ENCODE measurements at places on chromosomes 1 and 21.
A peak's percentile ranks its signal among the peaks of the same experiment; 100 is the strongest.

GRCh38 chr1:201886103-201886885, 2.4 kb upstream of the SHISA4 start:
- DNase-seq: no peak

DNA sequence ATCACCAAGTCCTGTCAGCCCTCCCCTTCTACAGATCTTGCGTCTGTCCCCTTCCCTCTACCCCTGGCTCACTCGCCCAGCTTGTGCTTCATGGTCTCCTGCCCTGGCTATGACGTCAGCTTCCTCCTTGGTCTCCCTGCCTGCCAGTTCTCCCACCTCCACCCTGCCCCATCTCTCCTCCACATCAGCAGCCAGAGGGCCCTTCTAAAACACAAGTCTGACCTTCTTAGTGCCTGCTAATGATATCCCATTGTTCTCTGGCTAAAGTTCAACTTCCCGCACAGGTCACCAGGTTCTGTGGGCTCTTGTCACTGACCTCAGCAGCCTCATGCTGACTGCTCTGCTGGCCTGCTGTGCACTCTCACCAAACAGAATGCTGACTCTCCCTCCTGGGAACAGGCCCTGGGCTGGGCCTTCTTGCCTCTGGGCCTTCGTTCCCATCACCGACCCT, 24.7 kb upstream of the MYCL start:
- DNase-seq: no peak

- DNase-seq: no peak
Measured at GRCh38 chr1:102872526-102872925, 235.8 kb downstream of the COL11A1 start.

DNA sequence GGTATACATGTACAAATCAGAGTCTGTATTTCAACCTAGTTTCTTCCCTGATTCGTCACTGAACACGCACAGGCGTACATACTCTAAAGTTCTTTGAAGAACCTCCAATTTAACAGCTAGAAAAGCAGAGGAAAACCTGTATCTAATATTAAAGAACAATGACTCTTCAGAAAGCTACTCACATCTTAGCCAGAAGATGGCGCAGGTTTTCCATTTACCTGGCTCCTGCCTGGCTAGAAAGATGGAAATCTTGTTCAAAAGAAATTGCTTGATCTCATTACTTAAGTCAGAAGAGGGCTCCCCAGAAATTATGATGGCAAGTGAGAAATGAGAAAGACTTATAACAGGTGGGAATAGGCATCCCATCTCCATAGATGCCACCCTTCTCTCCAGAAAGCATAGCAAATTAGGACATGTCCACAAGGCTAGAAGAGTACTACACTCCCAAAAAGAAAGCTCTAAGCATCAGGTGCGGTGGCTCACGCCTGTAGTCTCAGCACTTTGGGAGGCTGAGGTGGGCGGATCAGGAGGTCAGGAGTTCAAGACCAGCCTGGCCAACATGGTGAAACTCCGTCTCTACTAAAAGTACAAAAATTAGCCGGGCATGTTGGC, 19.0 kb upstream of the L1TD1 start:
- DNase-seq: peak; percentile 49

DNA sequence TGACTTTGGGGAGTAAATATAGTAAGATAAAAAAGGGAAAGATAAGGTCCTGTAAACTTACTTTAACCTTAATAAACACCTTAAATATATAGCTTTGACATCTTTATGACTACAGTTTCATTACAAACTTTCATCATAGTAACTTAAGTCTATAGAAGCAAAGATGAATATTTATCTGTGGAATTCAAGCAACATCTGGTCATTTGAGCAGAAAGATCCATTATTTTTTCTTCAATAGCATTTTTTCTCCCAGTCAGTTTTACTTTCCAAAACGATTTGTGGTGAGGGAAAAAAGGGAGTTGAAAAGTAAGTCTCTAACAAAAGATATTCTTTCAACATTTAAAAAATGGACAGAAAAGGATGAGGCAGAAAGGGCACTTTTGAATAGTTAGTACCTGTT, 69.0 kb downstream of the HMCN1 start:
- no peak for DNase-seq

DNA sequence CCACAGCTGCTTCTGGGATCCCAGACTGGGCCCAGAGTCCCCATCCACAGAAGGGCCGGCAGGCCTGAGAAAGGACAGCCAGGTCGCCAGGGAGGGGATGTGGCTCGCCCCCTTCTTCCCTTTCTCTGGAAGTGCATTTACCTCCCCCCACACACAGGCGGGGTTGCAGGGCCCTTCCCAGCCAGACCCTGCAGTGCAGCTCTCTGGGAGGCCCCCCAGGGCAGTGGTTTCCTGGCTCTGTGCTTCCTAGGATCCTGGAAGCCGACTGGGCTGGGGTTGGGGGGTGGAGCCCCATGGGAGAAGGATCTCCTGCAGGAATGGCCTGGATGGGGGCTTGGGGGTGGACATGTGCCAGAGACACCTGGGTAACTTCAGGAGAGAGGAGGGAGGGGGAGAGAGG, 4.2 kb upstream of the COL6A1 start:
- DNase-seq: no peak

GRCh38 chr1:55143684-55144083, 71.5 kb downstream of the USP24 start:
- DNase-seq: no peak

GRCh38 chr21:35663856-35664606, 396.3 kb downstream of the SETD4 start:
- DNase-seq: no peak

GRCh38 chr1:214673576-214673975, 70.6 kb downstream of the CENPF start:
- no peak for DNase-seq

DNA sequence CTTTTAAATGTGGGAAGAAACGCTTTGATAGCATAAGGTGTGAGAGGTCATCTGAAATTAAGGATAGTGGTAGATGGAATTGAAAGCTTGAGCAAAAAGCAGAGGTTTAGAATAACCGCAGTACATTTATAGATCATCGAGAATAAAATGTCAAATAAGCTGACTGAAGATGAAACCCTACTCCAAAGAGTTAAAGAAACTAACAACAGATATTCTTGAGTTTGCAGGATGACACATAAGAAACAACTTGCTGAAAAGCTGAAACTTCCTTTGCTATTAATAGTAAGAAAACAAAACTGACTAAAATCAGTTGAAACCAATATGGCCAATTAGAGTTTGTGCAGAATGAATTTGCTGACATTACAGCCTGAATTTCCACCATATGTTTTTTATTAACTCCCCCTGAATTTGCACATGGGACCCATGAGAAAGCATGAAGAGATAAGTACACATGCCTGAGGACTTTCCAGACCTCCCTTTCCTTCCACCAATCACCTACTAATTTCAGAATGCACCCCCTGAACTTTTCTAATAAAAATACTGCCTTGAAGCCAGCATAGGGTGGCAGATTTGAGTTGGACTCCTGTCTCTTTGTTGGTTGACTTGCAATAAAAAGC, 1.7 kb upstream of the C1orf185 start:
- DNase-seq: peak; percentile 10

DNA sequence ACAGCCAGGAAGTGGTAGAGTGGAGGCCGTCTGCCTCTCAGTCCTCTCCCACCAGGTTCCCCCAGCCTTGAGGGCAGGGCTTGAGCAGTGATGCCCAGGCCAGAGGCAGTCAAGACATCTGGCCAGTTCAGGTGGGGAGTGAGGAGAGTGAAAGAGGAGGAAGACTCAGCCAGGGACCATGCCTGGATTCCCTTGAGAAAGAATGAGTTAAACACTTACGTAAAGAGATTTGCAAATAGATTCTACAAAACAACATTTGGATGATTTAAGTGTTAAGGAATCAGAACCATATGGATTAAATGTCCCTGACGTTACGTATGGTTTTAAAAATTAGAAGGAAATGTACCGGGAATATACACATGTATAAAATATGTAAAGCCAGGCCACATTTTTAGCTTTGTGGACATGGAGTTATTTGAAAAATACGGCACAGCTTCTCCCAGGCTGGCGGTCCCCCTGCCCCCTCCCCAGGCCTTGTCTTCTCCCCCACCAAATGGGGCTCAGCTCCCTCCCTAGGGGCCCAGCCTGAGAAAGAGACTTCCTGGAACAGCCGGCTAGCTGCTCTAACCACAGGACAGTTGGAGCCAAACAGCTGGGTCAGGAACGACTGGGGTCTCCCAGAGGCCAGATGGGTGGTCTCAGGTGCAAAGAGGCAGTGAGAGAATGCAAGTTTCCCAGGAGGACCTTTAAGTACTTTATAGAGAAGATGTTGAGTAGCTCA, 188.3 kb upstream of the EDN2 start:
- DNase-seq: no peak

GRCh38 chr1:43764581-43764980, 57.2 kb downstream of the ST3GAL3 start:
- DNase-seq: no peak

DNA sequence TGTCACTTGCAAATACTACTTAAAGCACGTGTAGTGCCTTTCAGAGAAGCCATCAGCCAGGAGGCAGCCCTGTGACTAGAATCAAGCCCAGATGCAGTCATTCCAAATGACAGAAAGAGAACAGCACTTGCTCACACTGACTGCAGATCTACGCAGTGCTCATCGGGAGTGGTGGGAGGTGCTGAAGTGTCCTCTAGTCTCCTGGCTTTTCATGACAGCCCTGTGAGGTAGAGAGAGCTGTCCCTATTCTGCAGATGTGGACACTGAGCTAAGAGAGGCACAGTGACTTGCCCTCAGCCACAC, 62.3 kb upstream of the EDN2 start:
- no peak for DNase-seq

GRCh38 chr1:225896937-225897549, 8.1 kb upstream of the LEFTY1 start:
- peak; percentile 91 for DNase-seq

DNA sequence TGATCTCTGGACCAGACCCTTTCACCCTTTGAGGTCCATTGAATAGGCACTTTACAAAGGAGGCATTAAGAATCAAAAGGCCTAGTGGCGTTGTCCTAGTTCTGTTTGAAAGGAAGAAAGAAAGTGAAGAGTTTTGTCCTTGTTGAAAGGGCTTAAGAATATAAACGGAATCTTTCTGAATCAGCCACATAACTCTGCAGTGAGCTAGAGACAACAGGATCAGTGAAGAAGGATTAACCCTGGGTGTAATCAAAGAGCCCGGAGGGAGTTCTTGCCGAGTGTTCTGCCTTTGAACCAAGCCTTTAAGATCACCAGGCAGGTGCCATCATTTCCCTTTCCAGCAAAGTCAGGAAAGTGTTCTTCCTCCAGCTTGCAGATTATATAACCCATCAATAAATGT, 54.8 kb upstream of the CNTN2 start:
- no peak for DNase-seq

GRCh38 chr1:78591971-78592370, 28.3 kb upstream of the IFI44L start:
- DNase-seq: no peak

GRCh38 chr1:155206891-155207805, 549 bp downstream of the THBS3 start:
- peak; percentile 91 for DNase-seq

GRCh38 chr1:216184126-216184680, 239.0 kb downstream of the USH2A start:
- DNase-seq: no peak

DNA sequence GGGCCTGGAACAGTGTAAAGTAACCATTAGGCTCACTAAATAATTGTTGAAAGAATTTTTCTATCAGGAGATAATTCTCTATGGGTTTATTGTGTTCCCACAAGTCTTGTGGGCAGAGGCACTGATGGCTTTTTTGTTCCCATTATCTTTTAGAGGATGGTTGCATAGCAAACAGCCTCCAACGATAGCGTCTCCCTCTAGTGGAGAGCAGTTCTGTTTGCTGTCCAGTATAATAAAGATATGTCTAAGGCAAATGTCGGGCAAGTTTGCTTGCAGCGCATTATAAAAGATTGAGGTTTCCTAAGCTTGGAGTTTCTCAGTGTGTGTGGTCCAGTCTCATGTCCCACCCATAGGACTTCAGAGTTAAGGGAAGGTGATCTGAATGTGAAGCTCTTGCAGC, 1.3 kb upstream of the SLC6A17 start:
- DNase-seq: peak; percentile 12

GRCh38 chr1:79842811-79843210, 836.3 kb upstream of the ADGRL4 start:
- DNase-seq: no peak

DNA sequence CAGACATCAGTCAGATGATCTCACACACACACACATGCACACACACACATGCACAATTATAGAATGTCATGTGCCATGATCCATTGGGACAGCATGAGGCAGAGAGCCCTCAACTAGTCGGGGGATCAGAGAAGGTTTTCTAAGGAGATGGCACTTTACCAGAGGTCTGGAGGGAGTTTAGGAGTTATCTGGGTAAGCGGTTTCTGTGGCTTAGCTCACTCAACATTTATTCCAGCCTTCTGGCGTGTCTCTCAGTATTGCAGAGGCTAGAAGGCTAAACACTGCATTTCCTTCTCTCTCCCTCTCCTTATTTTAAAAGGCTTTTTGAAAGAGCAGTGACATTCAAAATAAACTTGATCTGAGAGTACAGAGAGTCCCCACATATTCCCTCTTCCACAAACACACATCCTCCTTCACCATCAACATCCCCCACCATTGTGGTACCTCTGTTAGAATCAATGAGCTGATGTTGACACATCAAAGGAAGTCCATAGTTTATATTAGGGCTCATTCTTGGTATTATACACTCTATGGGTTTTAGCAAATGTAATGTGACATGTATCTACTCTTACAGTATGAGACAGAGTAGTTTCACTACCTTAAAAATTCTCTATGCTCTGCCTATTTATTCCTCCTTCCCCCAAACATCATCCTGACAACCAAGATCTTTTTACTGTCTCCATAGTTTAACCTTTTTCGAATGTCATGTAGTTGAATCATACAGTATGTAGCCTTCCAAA, 9.0 kb upstream of the PLA2G2A start:
- no peak for DNase-seq

DNA sequence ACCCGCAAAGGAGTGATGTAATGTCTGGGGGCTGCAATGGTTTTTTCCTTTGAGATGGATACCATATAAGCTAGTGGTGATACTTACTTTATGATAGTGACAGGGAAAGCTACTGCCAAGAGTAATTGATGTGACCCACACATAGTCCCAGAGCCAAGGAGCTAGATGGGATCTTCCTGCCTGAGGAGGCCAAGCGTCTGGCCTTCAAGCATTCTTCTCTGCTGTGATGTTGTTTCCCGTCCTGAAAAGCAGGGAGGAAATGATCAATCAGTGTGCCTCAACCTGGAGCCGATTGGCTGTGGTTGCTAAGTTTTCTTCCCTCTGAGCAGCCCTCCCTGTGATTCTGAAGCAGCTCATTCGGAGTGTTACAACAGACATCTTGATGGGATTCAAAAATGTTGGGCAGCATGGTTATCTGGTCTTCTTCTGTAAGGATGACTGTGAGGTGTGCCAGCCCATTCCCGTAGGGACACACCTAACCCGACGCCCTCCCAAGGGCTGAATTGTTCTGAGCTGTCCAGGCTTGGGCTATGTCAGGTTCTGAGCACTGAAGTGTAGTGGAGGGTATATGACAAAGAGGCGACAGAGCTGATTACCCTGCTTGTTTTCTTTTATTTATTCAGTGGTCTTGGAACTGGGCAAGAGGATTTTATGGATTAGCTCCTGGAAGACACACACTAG, 56.7 kb downstream of the UCK2 start:
- no peak for DNase-seq

- DNase-seq: no peak
Measured at GRCh38 chr21:36156815-36157670, at the start of gene DOP1B. Gene DOP1B (plus strand): TSS chr21:36156824. CDS start chr21:36164734, 7,910 bp downstream.

GRCh38 chr1:156383023-156383422, 14.0 kb downstream of the RHBG start:
- DNase-seq: peak; percentile 66

GRCh38 chr1:235938709-235939479, 72.2 kb upstream of the LYST start:
- peak; percentile 33 for DNase-seq

GRCh38 chr1:211705467-211706091, 30.2 kb upstream of the NEK2 start:
- DNase-seq: no peak
